Stimulated activated CD8-positive, alpha-beta memory T cell treated with anti-CD3 and anti-CD28 coated beads, Interleukin-15, amount 100 ng/mL, for 24 hours (primary cell): ENCODE measurements at places on chromosomes 5 and 9.

- no peak for DNase-seq
Observed at GRCh38 chr9:16319646-16320045, 550.8 kb downstream of the BNC2 start.

DNA sequence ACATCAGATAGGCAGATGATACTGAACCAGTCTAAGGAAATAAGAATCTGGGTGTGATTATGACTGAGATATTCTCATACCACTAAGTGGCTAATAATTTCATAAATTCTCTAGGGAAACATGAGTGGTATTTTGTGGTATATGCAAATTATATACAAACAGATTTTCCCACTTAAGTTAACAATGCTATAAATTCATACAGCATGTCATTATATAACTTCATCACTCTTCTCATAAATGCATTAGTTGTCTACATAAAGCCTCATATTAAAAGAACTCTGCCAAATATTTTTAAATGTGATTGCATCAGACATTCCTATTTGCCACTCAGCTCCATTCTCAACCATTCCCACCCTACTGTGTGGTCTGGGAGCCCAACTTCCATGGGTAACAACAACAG lies 226.5 kb downstream of the TLE1 start:
- no peak for DNase-seq

DNA sequence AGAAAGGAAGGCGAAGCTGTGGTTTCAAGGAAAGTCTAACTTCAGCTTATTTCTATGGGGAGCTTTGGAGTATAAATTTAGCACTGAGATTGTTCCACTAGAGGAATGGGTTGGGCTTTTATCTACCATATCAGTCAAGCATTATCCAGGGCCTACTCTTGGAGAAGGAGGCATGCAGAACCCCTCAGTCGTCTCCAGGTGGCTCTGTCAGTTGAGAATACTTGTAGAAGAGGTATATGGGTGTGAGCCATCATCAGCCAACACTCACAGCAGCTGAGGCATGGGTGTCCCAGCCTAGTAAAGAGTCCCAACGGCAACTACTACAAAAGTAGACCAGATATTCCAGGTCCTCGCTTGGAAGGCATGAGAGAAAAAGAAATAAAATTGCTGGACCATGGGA lies 548.5 kb upstream of the GRAMD2B start:
- no peak for DNase-seq

DNA sequence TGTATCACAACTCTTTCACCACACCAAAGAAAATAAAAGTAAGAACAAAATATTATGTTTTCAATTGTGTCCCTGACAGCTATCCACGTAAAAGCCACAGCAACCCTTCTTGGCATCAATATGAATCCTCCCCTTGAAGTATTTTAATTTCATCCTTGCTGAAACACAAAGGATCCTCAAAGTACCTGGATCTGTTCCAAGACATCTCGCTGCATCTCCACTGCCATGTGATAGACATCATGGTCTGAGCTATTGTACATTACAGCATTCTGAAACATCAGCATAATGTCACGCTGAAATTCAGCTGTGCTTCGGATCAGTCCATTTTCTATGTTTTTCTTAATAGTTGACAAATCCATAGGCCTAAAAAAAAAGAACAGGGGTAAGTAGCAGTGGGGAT lies 17.7 kb downstream of the BRD8 start:
- DNase-seq, result no peak

- no peak for DNase-seq
Observed at GRCh38 chr9:93910598-93910997, 44.6 kb downstream of the BARX1 start.

DNA sequence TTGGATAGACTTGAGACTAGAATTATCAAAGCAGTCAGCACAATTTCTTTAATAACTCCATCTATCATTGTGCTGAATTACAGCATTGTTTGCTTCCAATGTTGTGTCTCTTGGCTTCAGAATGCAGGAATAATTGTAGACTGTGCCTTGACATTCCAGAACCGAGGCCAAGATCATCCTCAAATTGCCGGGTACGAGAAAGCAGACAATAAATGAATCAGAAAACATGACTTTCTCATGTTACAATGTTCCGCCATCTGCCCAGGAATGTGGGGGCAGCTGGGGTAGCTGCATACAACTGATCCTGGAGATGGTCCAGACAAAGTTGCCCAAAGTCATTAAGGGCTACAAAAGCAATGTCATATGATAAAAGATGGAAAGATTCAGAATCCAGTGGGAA lies 206.2 kb upstream of the SGCD start:
- DNase-seq, result no peak

- DNase-seq, result no peak
Observed at GRCh38 chr5:111743988-111744387, 13.0 kb downstream of the NREP start.

- no peak for DNase-seq
Observed at GRCh38 chr9:74322661-74323314, 174.3 kb upstream of the RORB start.

DNA sequence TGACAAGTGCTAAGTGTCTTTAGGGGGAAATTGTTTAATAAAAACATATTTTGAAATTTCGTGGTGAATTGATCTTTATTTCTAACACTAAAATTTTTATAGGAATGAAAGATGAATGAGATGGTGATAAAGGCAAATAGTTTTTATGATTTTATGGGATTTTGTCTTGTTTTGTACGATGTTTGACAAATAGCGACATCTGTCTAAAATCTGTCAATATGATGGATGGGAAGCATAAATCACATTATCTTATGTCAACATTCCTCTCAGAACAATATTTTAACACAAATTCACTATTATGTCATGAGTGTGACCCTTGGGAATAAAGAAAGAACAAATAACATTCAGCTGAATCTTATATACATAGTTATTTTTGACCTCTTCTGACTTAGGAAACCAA lies 852.0 kb upstream of the CDH6 start:
- DNase-seq, result no peak

DNA sequence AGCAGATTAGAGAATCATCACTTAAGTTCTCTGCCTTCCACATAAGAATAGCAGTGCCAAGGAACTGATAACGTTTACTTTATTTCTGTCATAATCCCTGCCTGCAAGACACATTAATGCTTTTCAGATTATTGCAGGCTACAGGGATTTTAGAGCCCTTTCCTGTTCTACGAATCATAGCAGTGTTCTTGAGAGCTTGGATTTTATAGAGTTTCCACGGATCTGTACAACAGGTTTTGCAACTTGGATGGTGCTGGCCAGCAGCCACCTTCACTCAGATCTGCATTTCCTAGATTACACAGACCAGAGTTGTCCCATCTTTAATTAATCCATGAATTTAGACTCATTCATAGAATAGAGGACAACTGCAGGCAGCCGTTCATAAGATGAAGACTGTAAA lies 38.1 kb downstream of the SLC12A2 start:
- no peak for DNase-seq

DNA sequence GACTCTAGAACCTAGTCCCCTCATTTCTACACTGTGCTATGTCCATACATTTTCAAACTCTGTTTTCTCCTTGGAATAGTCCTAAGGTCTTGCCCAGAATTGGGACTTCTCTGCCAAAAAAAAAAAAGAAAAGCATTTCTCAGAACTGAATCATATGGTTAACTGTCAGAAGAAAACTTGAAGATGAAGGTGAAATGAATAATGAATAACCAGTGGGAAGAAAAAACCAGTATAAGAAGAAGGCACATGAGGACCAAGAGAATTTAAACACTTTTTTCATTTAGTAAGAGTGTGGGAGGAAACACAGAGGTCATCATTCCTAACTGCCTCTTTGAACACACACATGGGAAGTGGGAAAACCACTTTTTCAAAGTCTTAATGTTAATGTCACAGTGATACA lies 197.7 kb downstream of the PRELID2 start:
- no peak for DNase-seq

DNA sequence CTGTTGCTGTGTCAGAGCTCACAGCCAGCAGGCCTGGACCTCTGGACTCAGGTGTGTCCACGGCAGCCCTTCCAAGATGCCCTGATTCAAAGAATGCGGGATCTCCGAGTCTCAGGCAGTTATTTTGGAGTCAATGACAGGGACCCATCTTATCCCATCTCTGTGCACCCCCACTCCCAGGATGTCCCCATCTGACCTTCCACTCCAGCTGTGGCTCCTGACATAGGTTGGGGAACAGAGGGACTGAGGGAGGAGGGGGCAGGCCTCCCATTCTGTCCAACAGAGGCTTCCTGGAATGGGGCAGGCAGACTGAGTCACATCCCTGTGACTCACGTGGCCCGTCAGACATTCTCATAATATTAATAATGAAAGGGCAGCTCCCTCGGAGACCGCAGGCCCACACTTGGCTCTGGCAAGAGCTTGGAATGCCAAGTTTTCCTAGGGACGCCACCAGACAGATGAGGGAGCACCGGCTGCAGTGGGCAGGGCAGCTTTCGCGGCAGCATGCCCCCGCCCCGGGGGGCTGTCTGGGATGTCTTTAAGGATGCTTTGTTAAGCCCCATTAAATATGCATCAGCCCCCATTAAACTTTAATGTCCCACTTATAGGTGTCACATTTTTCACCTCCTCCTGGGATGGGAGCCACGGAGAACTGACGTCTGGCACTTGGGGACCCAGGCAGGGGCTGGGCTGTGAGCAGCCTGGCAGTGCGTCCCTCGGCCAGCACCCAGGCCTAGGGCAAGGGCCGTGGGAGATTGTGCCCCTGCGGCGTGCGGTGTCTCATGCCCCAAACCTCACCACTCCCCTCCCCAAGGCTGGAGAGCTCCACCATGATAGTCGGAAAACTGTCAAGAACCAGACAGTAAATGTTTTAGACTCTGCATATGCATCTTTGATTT lies 23.6 kb upstream of the FIBCD1 start:
- DNase-seq, result no peak

DNA sequence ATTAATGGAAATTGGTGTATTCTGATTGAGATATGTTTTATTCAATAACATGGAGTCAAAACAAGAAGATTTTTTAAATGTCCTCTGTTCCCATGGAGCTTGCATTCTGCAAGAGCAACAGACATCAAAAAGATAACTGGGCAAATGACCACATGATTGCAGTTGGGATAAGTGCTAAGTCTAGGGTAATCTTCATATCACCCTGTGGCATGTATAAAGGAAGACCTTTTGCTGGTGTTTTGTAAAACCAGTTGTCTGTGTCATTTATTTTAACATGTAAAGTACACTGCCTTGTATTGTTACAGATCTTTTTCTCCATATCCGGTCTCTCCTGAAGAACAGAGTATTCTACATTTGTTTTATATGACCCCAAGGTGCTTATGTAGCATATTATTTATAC lies 44.0 kb downstream of the PTCD2 start:
- DNase-seq, result no peak

GRCh38 chr5:115838885-115839518 lies 2.4 kb downstream of the ATG12 start:
- no peak for DNase-seq

DNA sequence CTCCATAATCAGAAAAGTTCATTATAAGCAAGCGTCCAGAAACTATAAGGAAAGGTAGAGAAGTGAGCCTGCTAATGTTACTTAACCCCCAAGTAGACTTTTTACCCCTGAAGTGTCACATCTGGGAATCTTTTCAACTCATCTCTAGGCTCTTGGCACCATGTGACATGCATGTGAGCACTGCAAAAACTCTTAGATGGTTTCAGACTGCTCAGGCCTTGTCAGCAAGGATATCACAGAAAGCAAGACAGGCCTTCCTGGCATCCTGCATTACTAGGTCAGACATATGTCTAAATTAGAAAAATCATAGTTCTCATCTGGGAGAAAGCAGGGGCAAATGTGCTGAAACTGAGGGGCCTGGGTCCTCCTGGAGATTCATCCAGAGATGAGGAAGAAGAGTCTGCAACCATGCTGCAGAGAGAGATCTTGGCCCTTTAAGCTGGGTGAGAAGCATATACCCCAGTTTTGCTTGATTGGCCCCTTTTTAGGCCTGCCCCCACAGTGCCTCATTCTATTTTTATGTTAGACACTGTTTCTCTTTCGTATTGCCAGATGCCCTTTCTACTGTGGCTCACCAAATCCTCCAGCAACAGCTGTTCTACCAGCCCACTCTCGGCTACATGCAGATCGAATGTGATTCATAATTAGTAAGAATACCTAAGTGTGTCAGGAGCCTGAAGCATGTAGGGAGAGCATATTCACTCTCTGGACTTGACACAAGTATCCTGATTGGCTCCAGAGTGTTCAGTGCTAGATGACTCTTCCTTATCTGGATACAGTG lies 19.0 kb downstream of the TMEM8B start:
- DNase-seq, result no peak
